Globus pallidus (tissue), 1 donor: ENCODE measurements at places on chromosomes 2 and 18.

GRCh38 chr2:178860551-178860950, 53.3 kb upstream of the TTN start:
- DNase-seq: peak; percentile 60

DNA sequence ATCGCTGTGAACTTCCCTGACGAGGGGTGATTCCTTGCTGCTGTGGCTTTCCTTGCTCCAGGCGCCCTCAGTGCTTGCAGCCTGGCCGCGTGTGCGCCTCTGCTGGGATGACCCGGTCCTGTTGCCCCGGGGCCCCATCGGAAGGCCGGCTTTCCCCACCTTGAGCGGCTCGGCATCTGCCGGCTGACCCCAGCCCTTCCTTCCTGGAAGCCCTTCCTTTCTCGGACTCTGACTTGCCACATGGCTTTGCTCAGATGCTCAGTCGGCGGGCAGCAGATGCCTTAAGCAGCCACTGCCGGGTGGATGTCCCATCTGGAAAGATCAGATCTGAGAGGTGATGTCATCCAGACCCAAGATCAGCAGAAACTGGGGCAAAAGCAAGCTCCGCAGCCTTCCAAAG, 100.5 kb upstream of the ODC1 start:
- DNase-seq: no peak

DNA sequence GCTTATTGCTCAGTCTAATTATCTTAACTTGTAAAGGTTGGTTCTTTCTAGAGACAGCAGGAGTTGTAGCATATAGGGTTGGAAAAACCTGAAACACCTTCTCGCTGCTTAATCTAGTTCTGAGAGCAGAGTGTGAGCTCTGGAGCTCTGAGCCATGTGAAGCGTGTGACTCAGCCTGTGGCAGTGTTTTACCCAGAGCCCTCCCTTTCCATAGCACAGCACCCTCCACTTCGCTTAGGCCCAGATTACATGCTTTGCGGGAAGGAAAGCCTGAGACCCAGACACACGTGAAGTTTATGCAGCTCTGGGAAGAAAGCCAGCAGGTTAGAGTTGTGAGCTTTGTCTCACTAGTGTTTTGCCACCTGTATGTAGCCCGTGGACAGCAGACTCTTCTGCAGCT, 74.5 kb downstream of the INPP4A start:
- no peak for DNase-seq

DNA sequence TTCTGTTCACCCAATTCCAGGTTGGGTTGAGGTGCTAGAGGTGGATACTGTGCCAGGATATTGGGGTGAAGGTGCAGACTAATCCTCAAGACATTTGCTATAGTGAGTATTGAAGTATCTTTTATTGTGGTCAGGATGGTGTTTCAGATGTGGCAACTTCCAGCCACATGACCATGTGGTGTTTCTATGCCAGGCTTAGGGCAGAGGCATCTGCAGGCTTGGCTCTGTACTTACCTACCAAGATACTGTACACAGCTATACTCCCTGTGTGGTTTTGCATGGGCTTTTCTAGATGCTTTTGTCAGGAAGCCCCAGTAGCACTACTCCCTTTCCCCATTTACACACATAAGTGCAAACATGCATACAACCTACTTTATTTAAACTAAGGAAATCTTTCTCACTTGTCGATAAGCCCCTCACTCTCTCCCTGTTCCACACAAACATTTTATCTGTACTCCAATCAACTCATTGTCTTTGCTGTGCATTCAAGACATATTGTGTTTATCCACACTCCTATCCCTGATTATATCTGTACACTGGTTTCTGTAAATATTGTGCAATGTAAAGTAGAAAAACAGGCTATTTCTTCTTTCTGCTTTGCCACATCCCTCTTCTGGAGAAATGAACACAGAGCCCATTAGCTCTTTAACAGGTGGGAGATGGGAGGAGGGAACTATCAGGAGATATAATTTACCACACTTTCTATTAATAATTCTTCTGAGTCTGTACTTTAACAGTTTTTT, 12.3 kb downstream of the ARL6IP6 start:
- no peak for DNase-seq

- DNase-seq: no peak
Observed at GRCh38 chr18:7755753-7756475, 188.8 kb downstream of the PTPRM start.

DNA sequence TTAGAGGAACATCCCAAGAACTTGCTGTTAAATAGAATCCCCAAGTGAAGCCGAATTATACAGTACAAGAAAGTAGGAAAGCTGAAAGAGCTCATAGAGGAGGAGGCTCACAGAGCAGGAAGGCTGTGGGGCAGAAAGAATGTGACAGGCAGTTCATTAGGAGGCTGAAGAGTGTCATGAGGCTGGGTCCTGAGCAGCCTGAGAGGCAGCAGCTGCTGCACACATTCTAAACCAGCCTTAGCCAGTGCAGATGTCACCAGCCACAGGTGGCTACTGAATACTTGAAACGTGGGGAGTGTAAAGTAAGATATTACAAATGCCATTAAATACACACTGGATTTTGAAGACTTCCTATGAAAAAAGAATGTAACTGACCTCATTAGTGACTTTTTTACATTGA, 490.2 kb upstream of the KLHL29 start:
- DNase-seq: no peak

- no peak for DNase-seq
Observed at GRCh38 chr2:217070043-217070430, 210.2 kb upstream of the TNP1 start.

GRCh38 chr2:191187105-191187829, 36.5 kb upstream of the STAT4 start:
- DNase-seq: no peak

DNA sequence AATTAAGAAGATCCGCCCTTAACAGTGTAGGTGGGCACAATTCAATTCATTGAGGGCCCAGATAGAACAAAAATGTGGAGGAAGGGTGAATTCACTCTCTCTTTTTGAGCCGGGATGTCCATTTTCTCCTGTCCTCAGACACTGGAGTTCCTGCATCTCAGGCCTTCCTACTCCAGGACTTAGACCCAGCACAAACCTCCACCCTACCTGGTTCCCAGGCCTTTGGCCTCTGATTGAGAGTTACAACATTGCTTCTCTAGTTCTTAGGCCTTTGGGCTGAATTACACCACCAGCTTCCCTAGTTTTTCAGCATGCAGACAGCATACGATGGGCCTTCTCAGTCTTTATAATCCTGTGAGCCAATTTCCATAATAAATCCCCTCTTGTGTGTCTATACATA, 87.8 kb upstream of the TMEM17 start:
- DNase-seq: no peak

DNA sequence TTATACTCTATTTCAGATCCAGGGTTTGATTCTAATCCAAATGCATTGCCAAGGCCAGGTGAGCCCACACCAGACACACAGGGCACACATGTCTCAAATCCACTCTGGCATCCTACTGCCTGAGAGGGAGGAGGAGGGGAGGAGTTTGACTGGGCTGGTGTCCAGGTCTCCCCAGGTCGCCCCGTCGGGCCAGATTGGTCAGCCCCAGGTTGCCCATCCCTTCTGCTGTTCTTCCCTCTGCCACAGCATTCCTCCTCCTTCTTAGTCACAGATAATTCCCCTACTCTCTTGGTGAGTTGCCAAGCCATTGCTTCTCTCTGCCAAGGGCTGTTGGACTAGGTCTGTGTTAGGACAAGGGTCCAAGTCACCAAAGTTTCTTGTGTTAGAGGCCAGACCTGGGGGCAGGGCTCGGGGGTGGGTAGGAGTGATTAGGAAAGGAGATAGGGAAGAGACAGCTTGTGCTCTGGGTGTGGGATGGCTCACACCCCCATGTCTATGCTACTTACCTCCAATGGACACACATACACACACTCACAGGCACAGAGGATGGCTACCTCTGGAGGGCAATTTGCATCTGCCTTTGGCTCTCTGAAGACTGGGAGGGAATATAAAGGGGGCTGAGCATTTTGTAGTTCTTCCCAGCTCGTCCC, 2.5 kb upstream of the EGR4 start:
- no peak for DNase-seq

- DNase-seq: no peak
Observed at GRCh38 chr2:146412625-146413024, 1432.2 kb upstream of the ACVR2A start.

- DNase-seq: no peak
Observed at GRCh38 chr2:133607679-133608078, 39.4 kb upstream of the NCKAP5 start.

- no peak for DNase-seq
Observed at GRCh38 chr18:9348766-9349165, 14.2 kb downstream of the TWSG1 start.

GRCh38 chr18:23887035-23887434, 127.5 kb upstream of the TTC39C start:
- DNase-seq: no peak

DNA sequence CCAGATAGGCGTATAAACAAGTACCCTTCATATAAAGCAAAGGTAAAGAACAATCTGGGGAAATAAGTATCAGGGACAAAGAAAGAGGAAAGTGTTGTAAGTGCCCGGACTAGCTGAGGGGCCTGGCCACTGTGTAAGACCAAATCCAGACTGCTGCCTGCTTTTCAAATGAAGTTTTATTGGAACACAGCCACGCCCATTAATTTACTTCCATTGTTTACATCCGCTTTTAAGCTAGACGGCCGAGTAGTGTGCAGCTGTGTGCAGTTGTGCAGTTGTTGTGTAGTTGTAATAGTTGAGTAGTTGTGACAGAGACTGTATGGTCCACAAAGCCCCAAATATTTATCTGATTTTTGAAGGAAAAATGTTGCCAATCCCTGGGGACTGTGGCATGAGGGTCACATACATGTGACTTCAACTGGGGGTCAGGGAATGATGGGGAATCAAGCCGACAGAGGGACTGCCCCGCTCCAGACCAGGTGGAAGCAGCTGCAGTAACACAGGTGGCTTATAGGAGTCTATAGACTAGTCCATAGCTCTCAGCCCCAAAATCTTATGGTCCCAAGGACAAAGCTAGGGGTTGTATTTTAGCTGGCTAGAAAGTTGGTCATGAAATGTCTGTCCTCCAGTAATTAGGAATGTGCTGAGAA, 30.0 kb downstream of the FHL2 start:
- no peak for DNase-seq

DNA sequence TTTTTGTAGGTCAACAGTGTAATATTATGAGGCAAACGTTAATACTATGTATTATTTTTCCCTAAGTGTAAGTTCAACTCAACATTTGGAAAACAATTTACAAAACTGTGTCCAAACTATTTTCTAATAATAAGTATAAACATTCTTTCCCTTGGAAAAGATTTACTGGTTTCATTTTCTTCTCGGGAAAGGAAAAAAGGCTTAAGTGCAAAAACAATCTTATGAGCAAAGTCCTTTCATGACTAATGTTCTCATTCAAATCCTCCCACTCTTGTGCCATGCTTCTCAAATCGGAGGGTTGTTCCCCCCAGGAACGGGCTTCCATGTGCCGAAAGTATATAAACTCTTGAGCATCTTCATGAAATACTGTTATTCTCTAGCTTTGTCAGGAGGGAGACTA, 19.8 kb upstream of the L3MBTL4 start:
- no peak for DNase-seq

- DNase-seq: no peak
Observed at GRCh38 chr18:67788310-67789164, 272.0 kb upstream of the DSEL start.

DNA sequence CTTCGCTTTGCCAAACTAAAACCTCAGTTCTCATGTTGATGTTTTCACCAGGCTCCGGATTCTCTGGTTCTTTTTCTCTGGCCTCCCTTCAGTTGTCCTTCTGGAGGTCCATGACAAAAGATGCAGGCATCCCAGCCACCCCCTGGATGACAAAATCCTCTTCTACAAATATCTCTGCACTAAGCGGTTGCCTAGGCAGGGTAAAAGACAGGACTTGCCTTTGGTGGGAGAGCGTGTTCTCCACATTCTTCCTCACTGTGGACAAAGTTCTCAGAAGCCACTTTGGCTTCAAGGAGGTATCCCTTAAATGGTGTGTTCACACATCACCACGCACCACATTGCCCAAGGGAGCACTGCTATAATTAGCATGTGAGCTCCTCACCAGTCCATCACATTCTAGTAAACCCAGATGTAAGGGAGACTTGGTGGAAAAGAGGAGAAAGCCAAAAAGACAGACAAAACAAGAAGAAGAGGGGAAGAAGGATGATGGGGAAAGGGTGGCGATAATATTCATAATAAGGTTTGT, 23.6 kb upstream of the MRPL33 start:
- no peak for DNase-seq

- no peak for DNase-seq
Observed at GRCh38 chr2:27756544-27757498, 14.7 kb upstream of the MRPL33 start.

- no peak for DNase-seq
Observed at GRCh38 chr2:106095478-106096298, 98.4 kb downstream of the UXS1 start.

- DNase-seq: no peak
Observed at GRCh38 chr2:19299522-19299921, 58.9 kb downstream of the OSR1 start.

DNA sequence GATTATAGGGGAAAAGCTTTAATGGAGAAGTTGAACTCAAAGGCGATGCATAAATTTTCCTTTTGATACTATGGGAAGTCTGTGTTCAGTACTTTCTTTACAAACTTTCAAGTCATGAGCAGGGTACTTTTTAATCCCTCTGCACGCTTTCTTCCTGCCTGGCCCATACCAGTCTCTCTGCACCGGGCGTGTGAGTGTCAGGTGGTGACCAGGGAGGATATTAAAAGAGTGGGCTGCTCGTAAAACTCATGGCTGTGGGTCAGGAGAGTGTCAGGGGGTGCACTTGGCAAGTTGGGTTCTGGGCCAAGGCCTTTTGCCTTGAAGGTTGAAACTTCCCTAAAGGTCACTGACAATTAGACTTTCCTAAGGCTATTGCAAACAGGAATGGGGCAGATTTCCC, 367.8 kb downstream of the GPD2 start:
- no peak for DNase-seq

- no peak for DNase-seq
Observed at GRCh38 chr2:191318037-191318728, 73.0 kb downstream of the MYO1B start.

DNA sequence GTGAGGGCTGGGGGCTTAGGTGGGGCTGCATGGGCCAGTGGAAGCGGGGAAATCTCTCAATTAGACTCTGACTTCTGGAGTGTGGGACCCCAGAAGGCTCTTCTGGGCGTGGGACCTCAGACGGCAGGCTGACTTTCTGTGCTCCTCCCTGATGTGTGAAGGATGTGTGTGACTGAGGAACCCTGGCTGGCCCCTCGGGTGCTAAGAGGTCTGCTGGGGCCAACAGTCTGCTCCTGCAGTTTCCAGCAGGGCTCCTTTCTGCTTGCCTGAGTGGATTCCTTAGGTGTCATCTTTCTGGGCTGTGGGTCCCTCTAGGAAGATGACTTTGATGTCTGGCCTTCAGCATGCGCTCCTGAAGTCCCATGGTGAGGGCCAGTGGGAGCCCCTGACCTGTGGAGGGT, 167.5 kb downstream of the DYSF start:
- DNase-seq: no peak

GRCh38 chr18:8799001-8799400, 93.6 kb downstream of the MTCL1 start:
- no peak for DNase-seq

DNA sequence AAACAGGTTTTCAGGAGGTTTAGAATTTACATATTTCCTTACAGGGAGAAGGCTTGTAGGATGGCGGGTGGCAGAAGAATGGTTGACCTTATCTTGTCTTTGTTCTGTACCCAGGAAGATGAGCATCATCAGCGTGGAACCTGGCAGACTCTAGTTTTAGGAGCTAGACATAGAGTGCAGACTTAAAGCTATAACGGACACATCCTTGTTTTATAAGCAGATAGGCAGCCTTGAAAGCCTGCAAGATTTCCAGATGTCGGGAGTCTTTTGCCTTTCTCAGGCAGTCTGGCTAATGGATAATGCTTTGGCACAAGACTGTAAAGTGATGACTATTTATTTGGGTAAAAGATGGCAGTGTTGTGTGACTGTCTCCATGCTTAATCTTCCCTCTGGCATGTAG, 11.7 kb downstream of the AQP12B start:
- DNase-seq: no peak
